ENCODE measurements at places on chromosomes 7 and 10.

GRCh38 chr10:57593983-57594573 is 673.6 kb downstream of the IPMK start:
- no peak for DNase-seq

- DNase-seq: no peak
Measured at GRCh38 chr7:29216128-29216527, 21.6 kb downstream of the CHN2 start.

GRCh38 chr10:76778914-76779795 is 858.5 kb downstream of the KCNMA1 start:
- DNase-seq: peak; percentile 84

DNA sequence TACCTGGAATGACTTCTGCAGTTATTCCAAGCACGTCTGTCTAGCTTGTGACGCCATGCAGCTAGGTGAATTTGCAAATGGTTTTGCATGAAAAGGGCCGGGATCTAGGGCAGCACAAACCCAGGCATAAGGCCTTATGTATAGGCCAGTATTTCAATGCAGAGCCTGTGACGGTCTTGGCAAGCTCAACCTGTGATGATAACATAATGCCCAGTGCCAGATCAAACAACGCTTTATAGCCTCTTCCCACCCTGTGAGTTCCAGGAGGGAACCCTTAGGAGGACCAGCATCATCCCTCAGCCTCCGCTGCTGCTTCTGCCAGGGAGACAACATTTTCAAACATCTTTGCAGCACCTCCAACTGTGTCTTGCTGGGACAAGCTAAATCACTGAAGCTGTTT is 390.7 kb downstream of the INHBA start:
- DNase-seq: no peak

- no peak for DNase-seq
Measured at GRCh38 chr10:43079856-43080255, 3.0 kb downstream of the RET start.

DNA sequence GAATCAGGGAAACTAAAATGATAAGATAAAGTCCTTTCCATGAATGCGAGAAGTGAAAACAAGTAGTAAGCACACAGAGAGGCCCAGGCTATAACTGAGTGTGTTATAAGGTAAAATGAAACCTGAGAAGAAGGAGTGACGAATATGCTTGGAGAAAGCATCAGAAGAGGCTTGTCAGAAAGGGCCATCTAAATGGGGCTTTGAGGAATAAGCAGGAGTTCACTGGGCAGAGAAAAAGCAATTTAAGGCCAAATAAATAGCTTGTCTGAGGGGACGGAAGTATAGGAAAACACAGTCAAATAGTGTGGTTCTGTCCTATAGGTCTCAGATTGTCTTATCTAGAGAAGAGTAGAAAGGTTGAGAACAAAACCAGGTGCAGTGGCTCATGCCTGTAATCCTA is 59.6 kb upstream of the GSDME start:
- no peak for DNase-seq

DNA sequence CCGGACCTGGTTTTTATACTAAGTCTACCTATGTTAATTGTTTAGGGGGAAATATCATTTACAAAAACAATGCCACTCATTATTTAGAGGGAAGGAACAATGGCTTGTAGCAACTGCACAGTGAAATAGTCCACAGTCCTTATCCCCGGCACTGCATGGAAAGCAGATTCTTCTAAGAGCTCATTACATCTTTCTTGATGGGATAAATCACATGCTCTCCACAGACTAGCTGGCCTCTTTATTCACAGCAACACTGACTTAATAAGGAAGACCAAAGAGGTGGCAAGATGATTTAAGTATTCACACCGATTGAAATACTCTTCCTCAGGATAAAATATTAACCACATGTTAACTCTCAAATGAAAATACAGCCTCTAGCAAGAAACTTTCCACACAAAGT is 349.4 kb downstream of the PARD3 start:
- DNase-seq: no peak

DNA sequence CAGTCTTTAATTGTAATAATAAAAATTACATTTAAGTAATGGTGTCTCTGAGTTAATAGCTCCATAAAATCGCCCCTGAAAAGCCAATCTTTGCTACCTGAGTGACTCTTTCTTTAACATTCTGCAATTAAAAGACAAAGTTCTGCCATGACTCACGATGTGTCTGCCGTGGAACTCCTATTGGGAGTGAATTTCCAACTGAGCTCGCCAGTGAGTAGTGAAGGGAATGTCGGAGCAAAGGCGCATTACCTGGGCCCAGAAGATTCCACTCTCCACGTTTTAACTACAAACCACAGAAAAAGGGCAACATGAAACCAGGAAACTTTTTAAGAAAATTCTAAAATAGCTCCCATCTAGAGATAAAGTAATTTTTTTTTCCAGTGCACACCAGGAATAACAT is 36.9 kb upstream of the RNF32 start:
- no peak for DNase-seq

- DNase-seq: no peak
Measured at GRCh38 chr7:77631820-77632219, 64.4 kb upstream of the RSBN1L start.

- DNase-seq: no peak
Measured at GRCh38 chr10:7984325-7984724, 70.2 kb upstream of the GATA3 start.
